Stimulated activated CD4-positive, alpha-beta T cell treated with anti-CD3 and anti-CD28 coated beads, Interleukin-1b, Interleukin-23, amount 100 ng/mL, for 1 hour (primary cell): ENCODE measurements at places on chromosomes 2 and 18.

- peak; percentile 32 for DNase-seq
Measured at GRCh38 chr2:218217360-218218267, 625 bp downstream of the ARPC2 start.

DNA sequence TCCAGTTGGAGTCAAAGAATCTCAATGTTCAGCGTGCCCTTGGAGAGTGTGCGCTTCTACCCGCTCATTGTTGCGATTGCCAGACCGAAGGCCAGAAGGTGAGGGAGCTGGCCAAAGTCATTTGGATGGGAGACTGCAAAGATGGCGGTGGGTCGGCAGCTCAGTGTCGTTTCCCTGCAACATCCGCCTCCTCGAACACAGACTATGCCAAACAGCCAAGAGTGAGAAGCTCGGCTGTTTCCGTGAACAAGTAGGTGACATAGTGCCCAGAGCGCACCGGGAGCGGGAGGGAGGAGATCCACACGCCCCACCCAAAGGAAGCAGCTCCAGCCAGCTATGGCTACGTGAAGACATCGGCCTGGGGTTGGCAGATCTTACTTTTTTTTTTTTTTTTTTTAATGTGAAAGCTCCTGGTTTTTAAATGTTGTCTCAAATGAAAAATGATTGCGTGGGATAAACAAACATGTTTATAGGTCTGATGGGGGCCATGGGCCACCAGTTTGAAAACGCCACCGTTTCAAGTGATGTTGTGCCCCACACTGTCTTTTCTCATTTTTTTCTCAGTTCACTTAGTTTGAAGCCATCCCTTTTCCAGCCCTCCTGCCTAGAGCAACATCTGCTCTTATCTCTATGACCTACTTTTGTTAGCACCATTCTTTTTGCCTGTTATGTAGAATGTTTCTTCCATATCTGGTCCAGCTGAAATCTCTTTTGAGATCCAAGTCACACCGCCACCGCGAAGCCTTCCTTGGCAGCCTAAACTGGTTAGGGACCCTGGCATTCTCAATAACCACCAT is 682.4 kb downstream of the RNF144A start:
- DNase-seq, result no peak

DNA sequence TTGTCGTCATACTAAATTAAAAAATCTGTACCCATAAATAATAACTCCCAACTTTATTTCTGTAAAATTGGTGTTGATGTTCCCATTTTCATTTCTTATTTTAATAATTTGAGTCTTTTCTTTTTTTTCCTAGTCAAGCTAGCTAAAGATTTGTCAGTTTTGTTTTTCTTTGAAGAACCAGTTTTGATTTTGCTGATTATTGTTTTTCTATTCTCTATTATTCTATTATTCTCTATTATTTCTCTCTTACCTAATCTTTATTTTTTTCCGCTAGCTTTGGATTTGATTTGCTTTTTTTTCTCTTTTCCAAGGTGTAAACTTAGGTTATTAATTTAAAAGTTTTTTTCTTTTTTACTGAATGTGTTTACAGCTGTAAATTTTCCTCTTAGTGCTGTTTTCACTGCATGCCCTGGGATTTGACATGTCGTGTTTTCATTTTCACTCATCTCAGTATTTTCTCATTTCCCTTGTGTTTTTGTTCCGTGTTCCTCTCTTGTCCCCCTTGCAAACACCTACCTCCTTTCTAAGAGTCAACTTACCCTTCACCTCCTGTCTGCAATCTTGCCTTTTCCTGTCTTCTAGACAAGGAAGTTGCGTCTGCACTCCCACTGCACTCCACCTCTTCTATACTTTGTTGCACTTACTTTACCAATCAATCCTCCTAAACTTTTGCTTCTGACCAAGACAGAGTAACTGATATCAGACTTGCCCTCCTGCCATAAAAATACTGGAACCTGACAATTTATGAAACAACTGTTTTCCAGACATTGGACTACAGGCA is 18.8 kb downstream of the PSMG2 start:
- no peak for DNase-seq

- DNase-seq, result no peak
Measured at GRCh38 chr2:222494104-222494739, 69.9 kb downstream of the SGPP2 start.

- no peak for DNase-seq
Measured at GRCh38 chr2:83528767-83529166, 930.3 kb downstream of the SUCLG1 start.

DNA sequence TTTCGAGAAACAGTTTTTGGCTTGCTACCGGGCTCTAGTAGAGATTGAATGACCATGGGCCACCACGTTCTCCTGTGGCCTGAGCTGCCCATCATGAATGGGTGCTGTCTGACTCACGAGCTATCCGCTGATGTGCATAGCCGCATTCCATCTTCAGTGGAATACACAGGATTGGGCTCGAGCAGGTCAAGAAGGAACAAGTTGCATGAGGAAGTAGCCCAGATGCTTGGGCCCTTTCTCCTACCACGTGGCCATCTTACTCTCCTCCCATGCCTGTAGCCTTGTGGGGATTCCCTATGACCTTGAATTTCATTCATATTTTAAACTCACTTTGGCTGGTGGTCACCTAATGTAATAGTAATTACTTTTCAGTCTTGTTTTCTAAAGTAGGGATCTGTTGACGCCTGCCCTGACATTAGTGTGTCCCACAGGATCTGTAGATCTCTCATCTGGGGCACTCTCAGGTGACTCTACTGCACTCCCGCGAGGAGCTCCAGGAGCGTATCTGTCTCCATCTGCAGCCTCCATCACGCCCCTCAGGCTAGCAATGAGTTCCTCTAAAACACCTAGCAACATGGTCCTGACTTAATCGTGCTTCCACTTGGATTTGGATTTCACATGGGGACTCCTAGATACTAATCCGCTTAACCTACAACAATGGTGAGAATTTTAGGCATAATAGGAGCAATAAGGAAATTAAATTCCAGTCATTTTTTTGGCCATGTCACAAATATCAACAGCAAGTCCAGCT is 67.8 kb downstream of the PSMG2 start:
- DNase-seq, result no peak

- no peak for DNase-seq
Measured at GRCh38 chr2:189870381-189871085, 86.3 kb downstream of the PMS1 start.

GRCh38 chr2:39483534-39483933 is 46.4 kb upstream of the MAP4K3 start:
- DNase-seq, result no peak

- DNase-seq, result no peak
Measured at GRCh38 chr18:52130624-52131301, 209.2 kb upstream of the DCC start.

DNA sequence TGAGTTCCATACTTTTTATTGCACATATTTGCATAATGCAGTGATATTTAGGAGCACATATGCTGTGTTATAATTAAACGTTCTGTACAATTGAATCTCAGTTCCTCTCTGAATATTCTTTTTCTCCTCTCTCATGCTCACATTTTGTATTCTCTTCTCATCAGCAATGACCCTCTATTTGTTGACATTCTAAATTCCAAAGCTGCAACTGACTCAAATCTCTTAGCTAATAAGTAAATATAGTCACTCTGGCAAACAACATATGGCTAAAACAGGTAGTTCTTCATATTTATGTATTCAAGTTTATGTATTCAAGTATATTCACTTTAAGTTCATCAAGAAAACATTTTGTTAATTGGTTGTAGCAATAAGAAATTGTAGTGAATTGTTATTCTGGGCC is 907.4 kb upstream of the VRK2 start:
- DNase-seq, result no peak

DNA sequence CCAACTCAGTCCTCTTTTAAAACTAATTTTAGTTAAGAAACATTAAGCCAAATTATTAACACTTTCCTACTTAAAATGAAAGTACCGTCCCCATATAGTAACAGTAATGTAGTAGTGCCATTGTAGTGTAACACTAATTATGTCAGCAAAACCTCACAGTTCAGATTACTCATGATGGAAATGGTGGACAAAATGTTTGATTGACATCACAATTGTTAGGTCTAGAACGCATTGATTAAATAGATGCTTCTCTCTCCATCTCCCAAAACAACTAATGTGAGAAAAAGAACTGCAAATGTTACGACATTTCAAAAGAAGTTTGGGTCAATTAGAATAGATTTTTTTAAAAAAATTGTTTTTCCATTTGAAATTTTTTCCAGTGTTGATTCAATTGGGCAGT is 1.2 kb upstream of the ATF2 start:
- no peak for DNase-seq

DNA sequence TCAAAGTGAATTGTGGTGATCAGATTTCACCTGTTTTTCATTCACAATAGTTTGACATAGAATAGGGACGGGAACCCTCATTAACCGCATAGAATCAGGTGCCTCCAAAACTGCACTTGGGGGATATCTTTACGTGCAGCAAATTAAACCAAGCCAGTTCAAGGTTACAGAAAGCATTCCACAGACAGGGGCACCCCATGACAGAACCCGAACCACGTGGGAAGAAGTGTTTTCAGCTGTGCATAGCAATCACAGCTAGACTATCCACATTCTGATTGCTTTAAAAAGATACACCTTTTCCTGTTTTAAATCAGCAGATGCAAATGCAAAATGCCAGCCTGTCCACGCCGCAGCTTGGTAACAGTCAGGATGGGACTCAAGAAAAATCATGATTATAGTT is 205.8 kb downstream of the ANAPC1 start:
- DNase-seq, result no peak

DNA sequence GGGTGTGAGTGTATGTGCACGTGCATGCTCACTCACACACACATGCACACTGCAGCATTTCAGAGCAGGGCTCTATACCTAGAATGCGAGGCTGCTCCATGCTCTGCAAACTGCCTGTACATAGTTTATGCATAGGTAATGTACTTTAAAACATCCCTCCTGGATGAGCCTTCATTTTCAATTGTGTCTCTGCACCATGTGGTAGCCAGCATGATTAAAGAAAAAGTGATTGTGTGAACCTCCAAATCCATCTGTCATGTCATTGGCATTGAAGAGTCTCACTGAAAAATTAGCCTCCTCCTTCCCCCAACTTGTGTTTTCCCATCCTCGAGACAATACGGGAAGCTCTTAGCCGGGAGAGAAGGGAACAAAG is 120.9 kb upstream of the SPATS2L start:
- no peak for DNase-seq

GRCh38 chr2:202488671-202489070 is 112.5 kb downstream of the BMPR2 start:
- no peak for DNase-seq

DNA sequence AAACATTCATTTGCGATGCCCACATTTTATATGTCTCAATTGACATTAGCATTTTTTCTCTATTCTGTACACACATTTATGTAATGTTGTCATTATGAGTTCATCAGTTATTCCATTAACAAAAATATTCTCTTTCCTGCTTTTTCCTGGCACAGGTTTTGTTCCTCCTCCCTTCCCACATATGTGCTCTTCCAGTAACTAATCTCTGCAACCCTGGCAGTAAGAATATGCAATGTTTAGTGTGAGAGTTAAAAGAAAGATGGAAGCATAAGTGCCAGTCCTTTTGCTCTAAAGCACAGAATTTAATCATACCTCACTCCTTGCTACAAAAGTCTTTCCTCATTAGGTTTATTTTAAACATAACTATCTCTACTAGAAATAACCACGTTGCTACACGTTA is 155.8 kb upstream of the ERBB4 start:
- DNase-seq, result no peak

GRCh38 chr2:229927817-229928321 is 5.6 kb downstream of the FBXO36 start:
- DNase-seq, result no peak

- no peak for DNase-seq
Measured at GRCh38 chr18:62258093-62258492, 67.0 kb upstream of the TNFRSF11A start.

GRCh38 chr2:186445506-186445905 is 40.6 kb upstream of the ZC3H15 start:
- no peak for DNase-seq

DNA sequence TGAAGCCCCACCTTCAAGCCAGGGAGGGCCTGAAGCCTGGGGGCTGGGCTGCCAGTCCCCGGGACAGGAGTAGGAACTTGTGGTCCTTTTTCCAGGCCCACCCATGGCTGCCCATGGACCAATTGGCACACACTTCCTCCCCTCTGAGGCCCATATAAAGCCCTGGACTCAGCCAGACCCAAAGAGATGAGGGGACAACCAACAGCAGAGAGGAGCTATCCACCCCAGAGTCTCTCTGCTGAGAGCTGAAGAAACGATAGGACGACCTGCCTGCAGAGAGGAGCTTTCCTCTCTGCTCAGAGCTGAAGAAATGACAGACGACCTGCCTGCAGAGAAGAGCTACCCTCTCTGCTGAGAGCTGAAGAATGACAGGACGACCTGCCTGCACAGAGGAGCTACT is 43.8 kb upstream of the PEX13 start:
- DNase-seq, result no peak

DNA sequence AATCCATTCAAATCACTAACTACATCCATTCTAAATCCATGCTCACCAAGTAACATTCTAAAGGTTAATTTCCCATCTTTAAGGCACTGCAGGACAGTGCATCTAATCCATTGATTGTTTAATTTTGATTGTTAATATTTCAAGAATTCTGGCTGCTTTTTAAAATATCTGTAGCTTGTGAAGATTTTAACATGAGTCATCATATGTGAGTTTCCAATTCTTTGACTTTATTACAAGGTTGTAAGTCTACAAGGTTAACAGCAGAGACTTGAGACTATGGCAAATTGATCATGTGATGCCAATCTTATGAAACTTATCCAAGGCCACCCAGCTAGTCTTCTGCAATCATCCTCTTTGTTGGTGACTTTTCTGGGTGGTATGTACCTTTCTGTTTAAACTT is 349.2 kb upstream of the ZC3H15 start:
- no peak for DNase-seq

DNA sequence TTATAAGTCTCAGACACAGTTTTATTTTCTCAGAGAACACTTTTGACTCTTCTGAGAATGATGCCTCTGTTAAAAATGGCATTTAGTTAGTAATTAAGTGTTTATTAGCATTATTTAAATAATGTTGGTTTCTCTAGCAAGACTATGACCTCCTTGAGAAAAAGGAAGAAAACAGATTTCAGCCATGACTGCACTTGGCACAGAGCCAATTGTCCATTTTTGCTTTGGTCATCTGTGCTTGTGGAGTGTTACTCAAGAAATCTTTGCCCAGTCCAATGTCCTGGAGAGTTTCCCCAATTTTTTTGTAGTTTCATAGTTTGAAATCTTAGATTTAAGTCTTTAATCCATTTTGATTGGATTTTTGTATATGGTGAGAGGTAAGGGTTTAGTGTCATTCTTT is 1229.4 kb upstream of the FAM98A start:
- no peak for DNase-seq

- no peak for DNase-seq
Measured at GRCh38 chr2:231057590-231057989, 923 bp downstream of the PSMD1 start.

DNA sequence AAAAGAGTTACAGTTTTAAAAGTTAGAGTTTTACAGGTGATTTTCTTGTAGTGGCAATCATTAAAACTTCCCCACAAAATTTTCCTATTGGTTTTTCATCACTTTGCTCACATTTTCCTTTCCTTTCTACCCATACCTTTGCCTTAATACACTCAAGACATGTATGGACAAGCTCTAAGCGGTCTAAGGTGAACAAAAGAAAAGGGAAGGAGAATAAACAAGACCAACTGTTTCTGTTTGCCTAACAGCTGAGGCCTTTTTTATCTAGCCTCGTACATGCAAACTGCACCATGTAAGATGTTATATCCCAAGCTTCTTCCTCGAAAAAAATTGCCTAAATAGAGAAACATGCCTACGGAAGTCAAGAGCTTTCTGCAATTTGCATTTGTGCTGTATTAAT is 33.9 kb upstream of the TBC1D8 start:
- DNase-seq, result no peak
